ELR (cell line): ENCODE measurements at places on chromosomes 2 and 18.
A peak's percentile ranks its signal among the peaks of the same experiment; 100 is the strongest.

GRCh38 chr18:50721451-50722120 lies 98.2 kb downstream of the MRO start:
- DNase-seq = no peak

GRCh38 chr2:130764035-130764820 lies 8.9 kb downstream of the AMER3 start:
- DNase-seq = no peak

GRCh38 chr2:134679745-134680144 lies 39.1 kb downstream of the TMEM163 start:
- DNase-seq = no peak

- peak; percentile 55 for DNase-seq
Observed at GRCh38 chr18:48825101-48825745, 125.5 kb downstream of the SMAD7 start.

DNA sequence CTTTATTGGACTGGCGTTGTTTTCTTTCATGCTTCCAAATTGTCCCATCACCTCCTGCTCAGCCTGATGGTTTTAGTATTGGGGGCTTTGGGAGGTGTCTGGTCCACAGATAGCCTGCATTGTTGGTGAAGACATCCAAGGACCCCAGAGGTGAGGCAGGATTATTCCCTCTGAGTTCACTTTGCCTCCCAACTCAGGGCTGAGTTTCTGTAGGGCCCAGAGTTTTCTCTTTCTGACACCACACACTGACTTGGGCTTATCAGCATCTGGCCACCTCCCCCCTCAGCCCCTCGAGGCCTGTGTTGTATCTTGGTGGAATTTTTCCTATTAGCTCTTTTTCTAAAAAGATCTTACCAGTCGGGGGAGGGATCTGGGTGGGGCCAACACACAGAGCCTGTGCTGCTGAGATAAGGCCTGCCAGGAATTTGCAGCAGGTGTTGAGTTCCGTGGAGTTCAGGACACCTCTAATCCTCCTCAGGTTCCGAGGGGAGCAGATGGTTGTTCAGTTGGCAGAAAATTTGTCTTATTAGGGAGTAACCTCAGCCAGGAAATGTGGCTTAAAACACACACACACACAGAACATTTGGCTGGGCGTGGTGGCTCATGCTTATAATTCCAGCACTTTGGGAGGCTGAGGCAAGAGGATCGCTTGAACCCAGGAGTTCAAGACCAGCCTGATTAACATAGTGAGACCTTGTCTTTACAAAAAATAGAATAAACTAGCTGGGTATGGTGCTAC lies 7.3 kb downstream of the EMILIN2 start:
- no peak for DNase-seq

GRCh38 chr18:12049978-12050811 lies 43.4 kb upstream of the ANKRD62 start:
- no peak for DNase-seq

- no peak for DNase-seq
Observed at GRCh38 chr18:44881461-44882162, 200.9 kb downstream of the SETBP1 start.

DNA sequence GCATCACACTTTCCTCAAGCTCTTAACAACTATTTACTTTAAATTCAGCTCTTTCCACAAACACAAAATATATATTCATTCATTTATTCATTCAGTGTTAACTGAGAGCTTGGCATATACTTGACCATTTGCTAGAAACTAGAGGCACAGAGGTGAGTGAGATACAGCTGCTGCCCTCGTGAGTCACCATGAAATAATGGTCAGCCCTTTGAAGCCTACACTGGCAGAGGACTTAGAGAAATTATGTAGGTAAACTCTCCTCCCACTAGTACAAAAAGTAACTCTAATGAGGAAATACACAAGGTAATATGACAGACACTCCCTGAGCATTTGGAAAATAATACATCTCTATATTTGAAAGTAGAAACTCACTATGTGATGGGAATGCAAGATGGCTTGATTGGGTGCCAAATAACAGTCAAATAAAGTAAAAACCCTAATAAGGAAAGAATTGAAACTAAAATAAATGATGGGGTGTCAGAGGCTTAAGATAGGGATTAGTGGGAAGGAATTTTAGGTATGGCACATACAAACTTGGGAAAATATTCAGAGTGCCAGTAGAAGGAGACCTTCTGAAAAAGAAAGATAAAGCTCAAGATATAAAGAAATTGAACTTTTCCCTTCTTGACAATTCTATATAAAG lies 61.1 kb downstream of the ANTXR1 start:
- DNase-seq = peak; percentile 15

GRCh38 chr2:234286118-234286598 lies 210.7 kb downstream of the ARL4C start:
- DNase-seq = peak; percentile 53

DNA sequence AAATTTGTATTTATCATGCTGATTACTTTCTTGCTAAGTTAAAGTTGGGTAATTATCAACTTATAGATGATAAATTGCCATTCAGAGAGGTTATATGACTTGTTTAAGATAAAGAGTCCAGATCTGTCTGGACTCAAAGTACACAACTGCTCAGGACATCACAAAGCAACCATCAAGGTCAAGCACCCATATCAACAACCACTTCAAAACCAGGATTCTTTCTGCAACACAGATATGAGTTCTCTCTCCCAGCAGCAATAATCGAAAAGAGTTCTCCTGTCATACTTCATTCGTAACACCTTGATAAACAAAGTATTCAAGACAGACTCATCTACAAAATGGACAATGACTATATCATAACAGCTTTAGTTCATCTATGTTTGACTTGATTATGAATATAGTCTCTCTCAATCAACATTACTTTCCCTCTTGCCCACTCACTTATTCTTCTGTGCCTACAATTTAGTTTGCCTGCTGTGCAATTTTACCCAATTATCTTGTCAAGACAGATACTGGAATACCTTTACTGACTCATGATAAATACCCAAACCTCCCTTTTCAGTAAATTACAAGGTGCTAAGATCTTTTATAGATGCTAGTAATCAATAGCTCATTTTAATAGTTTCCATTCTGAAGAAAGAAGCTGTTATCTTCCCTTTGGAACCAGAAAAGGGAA lies 281.8 kb downstream of the NBAS start:
- no peak for DNase-seq

GRCh38 chr2:230444832-230445231 lies 28.8 kb downstream of the SP100 start:
- DNase-seq = no peak

DNA sequence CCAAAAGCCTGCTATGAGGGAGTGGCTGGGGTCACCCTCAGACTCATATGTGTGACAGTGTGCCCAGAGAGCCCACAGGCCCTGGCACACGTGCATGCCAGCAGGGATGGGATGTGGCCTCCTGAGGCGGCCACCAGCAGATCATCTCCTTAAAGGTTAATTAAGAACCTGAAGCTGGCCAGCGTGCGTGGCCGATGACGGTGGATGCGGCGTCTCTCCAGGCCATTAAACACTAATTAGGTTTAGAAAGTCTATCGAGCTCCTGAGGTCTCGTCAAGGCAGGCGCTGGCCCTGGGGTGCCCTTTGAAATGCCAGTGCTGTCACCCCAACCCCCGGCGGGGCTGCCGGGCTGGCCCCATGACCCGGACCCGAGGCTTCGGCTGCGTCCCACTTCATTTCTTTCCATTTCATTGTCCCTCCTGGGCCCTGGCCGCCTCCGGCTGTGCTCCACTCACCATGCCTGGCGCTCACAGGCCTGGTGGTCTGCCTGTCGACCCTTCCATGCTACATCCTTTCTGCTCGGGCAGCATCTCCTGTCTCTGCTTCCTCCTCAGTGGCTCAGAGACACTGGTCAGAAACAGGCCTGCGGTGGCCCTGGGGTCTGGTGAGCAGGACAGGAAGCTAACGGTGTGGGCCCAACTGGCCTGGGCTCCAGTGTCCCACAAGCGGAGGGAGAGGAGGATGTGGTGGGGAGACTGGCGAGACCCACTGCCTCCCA lies 228.9 kb downstream of the CELF4 start:
- no peak for DNase-seq

- peak; percentile 92 for DNase-seq
Observed at GRCh38 chr2:195658541-195658890, 1.5 kb downstream of the SLC39A10 start.

DNA sequence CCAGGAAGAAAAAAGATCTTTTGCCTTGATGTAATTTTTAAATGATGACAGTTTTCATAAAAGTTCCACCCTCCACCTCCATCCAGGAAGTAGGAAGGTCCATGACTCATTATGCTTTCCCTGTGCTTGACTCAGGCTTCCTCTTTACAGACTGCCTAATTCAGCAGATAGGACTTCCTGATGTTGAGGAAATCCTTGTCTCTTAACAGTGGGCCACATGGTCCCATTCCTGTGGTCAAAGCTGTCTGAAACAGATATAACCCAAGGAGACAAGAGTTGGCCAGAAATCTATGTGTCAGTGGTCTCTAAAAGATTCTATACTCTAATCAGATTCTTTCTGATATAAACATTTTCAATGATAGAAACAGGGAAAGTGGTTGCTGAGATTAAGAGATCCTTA lies 119.1 kb downstream of the BAZ2B start:
- DNase-seq = peak; percentile 97

GRCh38 chr2:159163930-159164329 lies 122.6 kb downstream of the WDSUB1 start:
- no peak for DNase-seq

GRCh38 chr2:234444242-234444730 lies 52.6 kb downstream of the ARL4C start:
- peak; percentile 16 for DNase-seq

- no peak for DNase-seq
Observed at GRCh38 chr2:153717060-153717459, 154.7 kb upstream of the GALNT13 start.

GRCh38 chr2:48715042-48715899 lies 40.3 kb downstream of the LHCGR start:
- peak; percentile 22 for DNase-seq

DNA sequence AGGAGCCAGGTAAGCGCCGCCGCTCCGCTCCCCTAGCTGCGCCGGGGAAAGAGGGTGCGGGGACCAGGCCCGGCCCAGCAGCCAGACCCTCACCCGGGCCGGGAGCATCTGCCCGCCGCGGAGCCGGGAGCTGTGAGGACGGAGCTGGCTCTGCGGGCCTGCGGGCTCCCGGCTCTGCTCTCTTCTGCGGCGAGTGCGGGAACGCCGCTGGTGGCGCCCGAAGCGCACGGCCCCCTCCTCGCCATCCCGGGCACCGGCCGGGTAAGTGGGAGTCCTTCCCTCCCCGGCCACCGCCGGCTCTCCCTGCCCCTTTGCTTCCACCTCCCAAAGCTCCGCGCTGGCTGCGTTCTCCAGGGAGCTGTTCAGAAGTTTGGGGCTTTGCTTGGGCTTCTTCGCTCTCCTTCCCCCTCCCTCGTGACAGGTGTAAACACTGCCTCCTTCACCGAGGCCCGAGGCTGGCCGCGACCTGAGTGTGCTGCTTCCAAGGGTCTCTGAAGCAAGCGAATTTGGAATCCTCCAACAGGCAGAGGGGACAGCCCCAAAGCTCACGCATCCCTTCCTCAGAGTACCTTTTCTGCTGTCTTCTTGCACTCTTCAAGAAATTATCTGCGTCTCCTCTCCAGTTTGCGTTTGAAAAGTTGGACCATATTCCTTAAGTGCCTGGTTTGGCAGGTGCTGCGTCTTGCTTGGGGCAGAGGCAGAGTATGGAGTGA lies 632 bp downstream of the AFTPH start:
- DNase-seq = peak; percentile 33

DNA sequence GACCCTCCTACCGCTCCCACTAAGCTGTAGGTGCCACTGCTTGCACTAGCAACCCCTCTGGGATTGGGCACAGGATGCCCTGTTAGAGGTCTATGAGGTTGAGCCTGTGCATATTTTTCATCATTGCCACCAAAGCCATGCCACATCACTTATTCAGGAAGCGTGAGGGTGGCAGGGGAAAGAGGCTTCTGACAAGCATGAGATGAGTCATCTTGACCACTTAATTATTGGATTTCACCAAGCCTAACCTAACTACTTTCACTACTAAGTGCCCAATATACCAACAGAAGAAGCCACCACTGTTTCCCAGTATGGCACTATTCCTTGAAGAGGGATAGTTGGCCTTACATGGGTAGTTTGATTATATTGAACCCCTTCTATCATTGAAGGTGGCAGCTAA lies 181.3 kb upstream of the EPHA4 start:
- no peak for DNase-seq
